ENCODE measurements at places on chromosomes 7 and 10.

- DNase-seq: no peak
Measured at GRCh38 chr10:27188259-27188658, 33.1 kb downstream of the MASTL start.

DNA sequence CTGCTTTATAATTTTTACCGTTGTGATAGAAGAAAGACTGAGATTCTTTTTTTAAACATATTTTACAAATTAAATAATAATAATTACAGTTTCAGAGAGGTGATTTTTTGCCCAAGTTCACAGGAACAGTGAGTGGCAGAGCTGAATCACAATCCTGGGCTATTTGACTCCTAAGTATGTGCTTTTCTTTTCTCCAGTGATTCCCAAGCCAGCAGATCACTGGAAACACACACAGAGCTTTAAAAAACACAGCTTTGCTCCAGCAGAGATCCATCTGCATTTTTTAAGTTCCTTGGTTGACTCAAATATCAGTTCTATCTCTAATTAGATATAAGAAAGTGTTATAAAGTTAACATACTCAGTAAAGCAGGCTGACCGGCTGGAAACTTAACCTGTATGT lies 69.0 kb downstream of the AHR start:
- DNase-seq: no peak

GRCh38 chr7:20288036-20288435 lies 42.7 kb upstream of the ITGB8 start:
- DNase-seq: no peak

DNA sequence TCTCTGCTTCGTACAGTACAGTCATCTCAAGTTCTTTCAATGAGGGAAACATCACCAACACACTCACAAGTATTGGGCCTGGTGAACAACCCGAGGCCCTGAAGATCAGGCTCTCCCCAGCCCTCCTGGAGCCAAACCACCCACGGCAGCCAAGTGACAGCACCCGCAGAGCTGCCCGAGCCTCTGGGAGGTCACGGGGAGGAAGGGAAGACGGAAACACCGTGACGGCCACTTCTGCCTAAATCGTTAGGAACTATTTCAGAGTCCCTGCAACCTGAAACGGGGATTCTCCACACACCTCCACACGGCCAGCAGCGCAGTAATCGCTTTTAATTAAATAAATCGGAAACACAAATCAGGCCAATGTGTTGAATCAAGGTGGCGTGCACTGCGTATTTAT lies 222.6 kb downstream of the MAD1L1 start:
- no peak for DNase-seq

DNA sequence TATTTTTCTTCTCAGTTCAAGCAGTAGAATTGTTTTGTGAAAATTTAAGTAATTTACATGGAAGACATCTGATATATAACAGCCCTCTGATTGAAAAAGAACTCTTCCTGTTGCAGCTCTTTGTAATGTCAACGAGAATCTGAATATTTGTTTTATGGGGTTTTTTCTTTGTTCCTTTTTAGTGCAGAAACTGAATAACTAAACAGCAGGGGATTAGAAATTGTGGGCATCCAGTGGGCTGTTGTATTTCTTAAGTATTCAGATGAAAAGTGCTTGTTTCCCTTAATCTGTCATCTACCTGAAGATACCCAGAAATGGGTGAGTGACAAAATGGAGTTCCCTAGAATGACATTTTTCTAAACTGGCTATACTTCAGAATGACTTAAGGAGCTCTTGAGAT lies 7.4 kb downstream of the ARL4A start:
- DNase-seq: no peak

- DNase-seq: no peak
Measured at GRCh38 chr10:132981746-132982145, 39.4 kb upstream of the CFAP46 start.

- DNase-seq: no peak
Measured at GRCh38 chr10:88545359-88545758, 37.8 kb downstream of the RNLS start.

DNA sequence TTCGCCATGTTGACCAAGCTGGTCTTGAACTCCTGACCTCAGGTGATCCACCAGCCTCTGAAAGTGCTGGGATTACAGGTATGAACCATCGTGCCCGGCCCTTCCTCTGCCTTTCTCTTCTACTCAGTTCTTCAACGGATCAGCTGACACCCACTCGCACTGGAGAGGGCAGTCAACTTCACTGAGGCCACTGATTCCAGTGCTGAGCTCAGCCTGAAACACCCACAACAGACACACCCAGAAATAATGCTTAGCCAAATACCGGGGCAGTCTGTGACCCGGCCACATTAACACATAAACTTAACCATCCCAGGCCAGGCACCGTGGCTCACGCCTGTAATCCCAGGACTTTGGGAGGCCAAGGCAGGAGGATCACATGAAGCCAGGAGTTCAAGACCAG lies 119.3 kb upstream of the CHST15 start:
- no peak for DNase-seq

GRCh38 chr7:47252675-47253074 lies 329.2 kb downstream of the TNS3 start:
- DNase-seq: no peak

DNA sequence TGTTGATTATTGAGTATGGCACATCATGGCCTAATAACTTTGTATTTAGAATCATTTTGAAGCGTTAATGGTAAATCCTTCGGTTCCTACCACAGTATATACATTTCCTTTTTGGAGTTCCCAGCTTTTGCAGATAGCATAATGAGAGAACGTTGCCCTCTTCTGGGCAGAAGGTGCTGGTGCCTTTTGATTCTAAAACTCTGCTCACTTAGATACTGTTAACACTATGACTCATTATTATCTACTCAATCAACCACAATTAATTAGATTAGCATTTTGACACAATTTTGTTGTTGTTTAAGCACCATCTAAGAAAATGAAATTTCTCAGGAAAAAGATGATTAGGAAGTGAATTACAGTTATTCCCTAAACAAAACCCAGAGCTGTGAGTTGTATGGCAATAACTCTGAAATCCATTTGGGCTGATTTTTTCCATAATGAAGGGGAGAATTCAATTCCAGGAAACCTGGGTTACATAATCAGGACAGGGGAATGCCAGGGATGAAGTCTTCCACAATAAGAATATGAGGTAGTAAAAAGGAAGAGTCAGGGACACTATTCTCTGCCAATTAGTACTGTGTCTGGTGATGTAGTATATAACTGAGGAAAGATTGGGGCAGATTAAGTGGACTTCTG lies 11.5 kb upstream of the DLD start:
- peak; percentile 72 for DNase-seq

DNA sequence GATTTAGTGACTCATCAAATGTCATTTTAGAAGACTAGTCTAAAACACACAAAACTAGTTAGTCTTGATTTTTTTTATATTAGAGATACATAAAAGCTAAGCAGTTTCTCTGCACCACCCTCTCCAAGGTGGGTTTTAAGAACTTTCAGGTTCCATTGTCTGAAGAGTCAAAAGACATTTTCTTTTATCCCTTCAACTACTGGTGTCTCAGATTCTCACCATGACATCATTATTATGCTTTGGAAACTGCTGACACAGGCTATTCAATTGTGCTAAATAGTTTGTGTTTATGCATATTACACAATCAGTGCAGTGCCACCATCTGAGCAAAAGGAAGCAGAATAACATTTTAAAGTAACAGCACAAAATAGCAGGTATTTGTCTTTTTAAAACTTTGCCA lies 52.2 kb downstream of the IGF2BP3 start:
- no peak for DNase-seq
